ENCODE measurements at places on chromosomes 3 and 15.

GRCh38 chr3:148494451-148494850 is 203.3 kb upstream of the AGTR1 start:
- no peak for DNase-seq

- DNase-seq: no peak
These were observed 88.7 kb downstream of the CBLB start for GRCh38 chr3:105780107-105780506.

DNA sequence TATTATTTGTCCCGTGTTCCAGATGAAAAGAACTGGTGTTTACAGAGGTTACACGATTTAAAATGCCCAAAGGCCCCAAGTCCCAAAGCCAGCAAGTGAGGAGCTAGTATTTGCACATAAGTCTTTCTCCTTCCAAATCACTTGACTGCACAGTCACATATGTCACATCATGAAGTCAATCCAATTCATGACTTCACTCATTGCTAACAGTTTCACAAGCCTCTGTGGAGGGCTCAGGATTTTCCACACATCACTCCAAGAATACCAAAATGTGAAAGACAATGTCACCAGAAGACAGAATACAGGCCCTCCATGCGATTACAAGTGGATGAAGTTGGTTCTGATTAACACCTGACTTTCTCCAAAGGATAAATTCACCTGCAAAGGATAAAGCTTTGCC is 283.1 kb upstream of the UBE2E2 start:
- no peak for DNase-seq

- no peak for DNase-seq
These were observed at the start of gene RTP2 for GRCh38 chr3:187702507-187703033. Gene RTP2 (minus strand): TSS chr3:187702557. CDS start chr3:187702128, 429 bp downstream.

GRCh38 chr3:170605490-170605889 is 19.6 kb upstream of the SLC7A14 start:
- DNase-seq: no peak

GRCh38 chr3:17456046-17456445 is 286.4 kb downstream of the TBC1D5 start:
- DNase-seq: no peak

DNA sequence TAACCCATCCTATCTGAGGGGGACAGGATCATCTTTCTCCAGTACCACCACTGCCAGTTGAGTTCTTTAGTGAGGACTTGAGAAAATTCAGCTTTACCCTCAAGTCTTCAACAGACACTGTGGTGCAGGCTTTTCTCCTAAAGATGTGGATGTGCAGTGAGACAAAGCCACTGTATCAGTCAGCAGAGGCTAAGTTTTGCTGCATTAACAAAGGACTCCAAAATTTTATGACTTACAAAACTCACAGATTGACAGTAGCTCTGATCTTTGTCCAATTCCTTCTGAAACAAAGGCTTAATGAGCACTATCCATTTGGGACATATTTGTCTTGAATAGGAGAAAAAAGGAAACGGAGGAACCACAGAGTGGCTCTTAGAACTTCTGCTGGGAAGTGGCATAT is 87.9 kb downstream of the MITF start:
- no peak for DNase-seq

DNA sequence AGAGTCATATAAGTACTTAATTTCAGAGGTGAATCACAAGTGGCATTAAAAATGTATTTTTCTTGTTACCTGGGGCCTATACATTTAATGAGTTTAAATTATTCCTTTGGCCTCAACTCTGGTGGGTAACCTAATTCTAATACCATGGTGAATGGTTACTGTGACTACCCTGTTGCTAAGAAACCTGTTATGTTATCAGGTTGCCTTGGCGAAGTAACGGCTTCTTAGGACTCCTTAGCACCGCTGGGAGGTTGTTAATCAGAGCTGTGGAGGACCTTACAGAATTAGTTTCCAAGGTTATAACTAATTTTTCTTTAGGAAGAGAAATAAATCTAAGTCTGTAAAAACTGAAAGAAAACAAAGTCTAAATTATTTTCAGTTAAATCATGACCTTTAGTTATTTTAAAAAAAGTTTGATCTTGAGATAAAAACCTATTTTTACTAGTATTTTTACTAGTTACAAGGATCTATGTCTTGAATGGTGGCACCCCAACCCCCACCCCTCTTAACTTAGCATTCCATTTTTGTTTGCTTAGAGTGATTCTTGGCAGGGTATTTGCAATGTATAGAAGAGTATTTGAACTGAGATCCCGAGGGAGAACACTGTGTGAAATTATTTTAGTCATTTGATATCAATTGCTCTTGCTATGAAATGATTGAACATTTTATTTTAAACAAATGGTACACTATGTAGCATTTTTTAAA is 155.5 kb downstream of the FNDC3B start:
- peak; percentile 35 for DNase-seq

DNA sequence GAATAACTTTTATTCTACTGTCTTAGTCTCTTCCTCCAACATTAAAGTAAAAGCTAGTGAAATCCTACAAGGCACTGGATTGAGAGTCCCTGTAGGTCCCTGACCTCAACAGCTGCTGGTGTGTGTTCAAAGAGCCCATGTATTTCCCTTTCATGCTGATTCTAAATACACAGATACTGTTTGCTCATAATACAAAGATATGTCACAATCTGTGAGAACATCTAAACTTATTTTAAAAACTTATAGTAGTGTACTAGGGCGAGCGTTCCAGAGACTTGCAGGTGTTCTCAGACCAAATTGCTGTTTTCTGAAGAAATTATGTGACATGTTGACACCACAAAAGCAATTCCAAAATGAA is 145.9 kb upstream of the LIPC start:
- no peak for DNase-seq

GRCh38 chr3:158200955-158201354 is 91.1 kb downstream of the RSRC1 start:
- no peak for DNase-seq

- DNase-seq: no peak
These were observed 44.6 kb upstream of the SMAD6 start for GRCh38 chr15:66657185-66658020.

- DNase-seq: no peak
These were observed 85.7 kb downstream of the SPATA16 start for GRCh38 chr3:173055228-173055933.

DNA sequence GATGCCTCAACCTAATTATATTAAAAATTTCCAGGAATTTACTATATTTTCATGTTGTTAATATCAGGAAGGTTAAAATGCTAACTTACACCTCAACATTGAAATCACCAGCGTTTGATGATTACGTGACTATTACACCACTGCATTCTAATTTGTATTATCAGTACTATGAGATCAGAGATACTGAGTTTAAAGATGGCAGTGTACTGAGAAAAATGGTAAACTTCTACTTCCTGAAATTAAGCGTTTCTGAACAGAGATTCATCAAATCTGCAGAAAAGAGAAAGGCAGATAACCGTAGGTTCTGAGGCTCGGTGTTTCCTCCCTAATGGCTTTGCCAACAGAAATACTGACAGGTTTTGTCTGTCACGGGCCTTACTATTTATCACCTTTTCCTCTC is 69.9 kb downstream of the CRTC3 start:
- DNase-seq: no peak

- peak; percentile 67 for DNase-seq
These were observed 189.8 kb upstream of the CNTN4 start for GRCh38 chr3:1908651-1909445.

- DNase-seq: no peak
These were observed 29.1 kb downstream of the LOXL1 start for GRCh38 chr15:73955326-73955725.

DNA sequence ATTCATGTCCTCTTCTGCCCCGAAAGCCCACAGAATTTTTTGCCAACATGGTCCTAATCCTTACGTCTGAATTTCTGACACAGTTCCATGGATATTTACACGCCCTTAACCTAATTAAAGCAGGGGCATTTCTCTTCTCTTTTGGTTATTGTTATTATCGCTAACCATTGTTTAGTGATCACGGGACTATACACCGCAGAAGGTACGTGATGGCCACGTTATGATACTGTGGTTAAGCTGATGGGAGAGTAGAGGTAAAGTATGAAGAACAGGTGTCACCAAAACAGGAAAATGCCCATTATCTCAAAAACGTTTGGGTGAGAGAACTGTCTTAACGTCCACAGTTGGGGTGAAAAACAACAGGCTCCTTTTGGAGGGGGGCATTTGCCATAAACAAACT is 26.4 kb downstream of the CCR4 start:
- DNase-seq: no peak

DNA sequence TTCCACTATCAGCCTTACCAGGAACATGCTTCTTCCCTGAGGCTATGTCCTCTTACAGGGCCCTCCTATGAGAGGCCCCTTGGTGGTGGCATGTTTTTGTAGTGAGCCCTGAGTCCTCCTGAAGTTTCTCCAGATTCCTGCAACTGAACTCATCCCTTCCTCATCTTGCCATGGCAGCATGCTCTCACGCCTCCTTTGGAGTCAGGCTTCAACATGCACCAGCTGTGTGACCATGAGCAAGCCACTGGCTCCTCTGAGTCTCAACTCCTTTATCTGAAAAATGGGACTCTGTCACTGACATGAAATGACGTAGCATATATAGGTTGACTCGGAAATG is 216.3 kb upstream of the TLE3 start:
- DNase-seq: no peak

- DNase-seq: no peak
These were observed 36.7 kb upstream of the MFGE8 start for GRCh38 chr15:88949734-88950400.

GRCh38 chr3:186668426-186668825 is 2.6 kb downstream of the HRG start:
- DNase-seq: no peak

- no peak for DNase-seq
These were observed 48.6 kb upstream of the TGFBR2 start for GRCh38 chr3:30557746-30558303.

DNA sequence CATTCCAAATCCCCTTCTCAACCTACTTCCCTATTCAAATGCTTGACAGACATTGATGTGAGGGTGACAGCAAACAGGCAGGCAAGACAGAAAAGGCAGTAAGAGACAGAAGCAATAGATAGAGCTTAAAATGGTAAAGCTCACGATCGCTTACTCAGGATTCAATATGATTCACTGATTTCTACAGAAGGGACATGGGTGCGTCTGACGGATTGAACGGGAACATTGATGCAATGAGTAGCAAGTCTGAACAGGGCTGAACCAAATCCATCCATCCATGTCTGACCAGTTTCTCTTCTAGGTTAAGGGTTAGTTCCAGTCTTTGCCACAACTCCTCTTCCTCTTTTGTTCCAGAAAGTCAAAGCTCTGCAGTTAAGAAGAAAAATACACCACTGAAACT is 35.1 kb downstream of the P2RY1 start:
- DNase-seq: no peak

- no peak for DNase-seq
These were observed 644 bp upstream of the MASP1 start for GRCh38 chr3:187292181-187292580.

GRCh38 chr3:171497468-171497867 is 37.3 kb upstream of the TNIK start:
- no peak for DNase-seq

GRCh38 chr15:78684657-78685056 is 43.6 kb upstream of the CHRNB4 start:
- no peak for DNase-seq

- DNase-seq: no peak
These were observed 16.8 kb downstream of the ATP10A start for GRCh38 chr15:25846377-25846776.
